ENCODE measurements at places on chromosomes 7 and 10.

GRCh38 chr10:60978287-60979115 is 34.5 kb upstream of the RHOBTB1 start:
- peak; percentile 11 for DNase-seq

GRCh38 chr7:83413831-83414230 is 235.1 kb downstream of the SEMA3E start:
- DNase-seq: peak; percentile 10

DNA sequence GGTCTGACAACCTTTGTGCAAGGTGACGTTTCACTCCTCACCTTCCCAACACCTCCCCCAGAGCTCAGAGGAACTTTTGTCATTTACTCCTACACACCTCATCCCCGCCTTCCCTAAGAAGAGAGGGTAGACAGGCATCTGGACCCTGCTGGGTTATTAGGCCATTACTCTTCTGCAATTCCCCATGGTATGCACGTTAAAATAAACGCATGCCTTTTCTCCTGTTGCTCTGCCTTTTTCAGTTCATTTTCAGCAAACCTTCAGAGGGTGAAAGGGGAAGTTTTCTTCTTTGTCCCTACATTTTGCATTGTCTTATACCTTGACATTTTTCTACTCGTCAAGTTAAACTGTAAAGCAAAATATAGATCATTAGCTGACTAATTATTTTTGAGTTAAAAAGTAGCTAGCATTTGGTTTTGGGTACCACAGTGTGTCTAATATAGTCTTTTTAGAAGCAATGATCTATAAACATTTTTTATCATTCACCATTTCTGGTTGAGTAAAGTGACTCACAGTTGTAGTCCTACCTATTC is 10.5 kb upstream of the EDRF1 start:
- no peak for DNase-seq

DNA sequence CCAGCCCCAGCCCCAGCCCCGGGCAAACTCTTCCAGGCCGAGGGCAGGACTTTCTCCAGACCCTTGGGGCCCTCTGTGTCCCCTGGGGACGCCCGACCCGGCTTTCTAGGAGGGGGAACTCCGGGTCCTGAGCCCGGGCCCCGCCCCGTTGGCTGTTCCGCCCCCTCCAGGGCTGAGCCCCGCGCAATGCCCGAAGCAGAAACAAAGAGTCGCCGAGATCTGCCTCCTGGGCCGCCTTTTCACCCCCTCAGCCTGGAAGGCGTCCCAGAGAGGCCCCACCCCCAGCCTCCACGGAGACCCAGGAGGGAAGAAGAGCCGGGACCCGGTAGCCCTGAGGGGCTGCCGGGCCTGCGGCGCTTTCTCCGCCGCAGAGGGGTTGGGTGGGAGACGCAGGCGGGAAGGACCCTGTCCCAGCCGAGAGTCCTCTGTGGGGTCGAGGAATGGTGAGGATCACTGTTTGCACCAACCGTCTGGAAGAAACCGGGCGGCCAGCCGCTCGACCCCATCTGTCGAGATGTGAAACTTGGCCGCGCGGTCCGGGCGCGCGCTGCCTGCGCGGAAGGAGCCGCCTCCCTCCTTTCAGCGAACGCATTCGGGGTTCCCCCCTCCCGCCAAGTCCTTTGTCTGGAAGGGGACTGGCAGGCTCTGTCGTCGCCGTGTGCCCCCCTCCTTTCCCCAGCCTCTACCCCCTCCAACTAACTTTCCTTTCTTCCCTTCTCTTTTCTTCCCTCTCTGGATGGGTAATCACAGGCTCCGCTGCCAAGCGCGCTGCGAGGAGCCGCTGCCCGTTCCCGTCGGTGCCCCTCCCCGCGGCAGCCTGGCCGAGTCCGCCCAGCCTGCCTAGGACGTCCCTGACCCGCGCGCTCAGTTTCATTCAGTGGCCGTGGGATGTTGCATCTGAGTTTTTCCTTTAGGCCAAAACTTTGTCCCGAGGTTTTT is 10.2 kb downstream of the EN2 start:
- no peak for DNase-seq

GRCh38 chr10:12766223-12766622 is 235.3 kb downstream of the CCDC3 start:
- DNase-seq: peak; percentile 78

GRCh38 chr7:152674860-152675758 is 832 bp downstream of the XRCC2 start:
- peak; percentile 96 for DNase-seq

GRCh38 chr10:133035952-133036351 is 51.8 kb upstream of the ADGRA1 start:
- DNase-seq: no peak

DNA sequence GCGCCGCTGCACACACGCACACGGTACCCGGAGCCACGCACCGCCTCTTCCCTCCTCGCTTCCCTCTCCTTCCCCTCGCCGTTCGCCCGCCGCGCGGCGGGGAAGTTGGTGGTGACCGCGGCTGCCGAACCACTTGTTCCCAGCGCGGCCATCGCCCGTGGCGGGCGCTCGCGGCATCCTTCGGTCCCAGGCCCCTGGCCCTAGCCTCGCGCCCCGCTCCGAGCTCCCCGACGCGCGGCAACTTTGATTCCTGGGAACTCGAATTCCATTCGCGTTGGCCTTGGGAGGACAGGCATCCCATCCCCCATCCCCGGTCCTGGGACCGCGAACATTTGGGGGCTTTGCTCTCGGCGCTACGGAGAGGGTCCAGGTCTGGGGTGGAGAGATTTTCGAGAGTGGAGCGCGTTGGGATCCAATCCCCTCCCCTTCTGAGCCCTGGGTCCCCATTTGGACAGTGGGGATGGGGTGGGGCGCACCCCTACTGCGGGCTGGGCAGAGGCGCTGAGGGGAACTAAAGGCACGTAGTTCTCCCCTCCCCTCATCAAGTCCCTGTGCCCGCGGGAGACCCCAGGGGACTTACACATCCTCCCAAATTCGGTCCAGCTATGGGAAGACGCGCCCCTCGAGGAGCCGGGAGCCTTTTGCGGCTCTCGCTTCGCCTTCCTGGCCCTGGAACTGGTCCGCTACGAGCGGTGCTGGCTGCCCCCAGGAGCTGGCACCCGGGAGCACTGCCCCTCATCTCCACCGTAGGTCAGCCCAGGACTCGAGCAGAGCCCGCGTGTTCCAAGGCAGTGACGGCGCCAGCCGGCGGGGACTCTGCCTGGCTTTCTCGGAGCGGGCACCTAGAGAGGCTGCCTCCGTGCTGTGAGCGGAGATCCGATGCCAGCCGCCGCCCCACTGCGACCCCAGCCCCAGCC is 834 bp downstream of the CDH23 start:
- no peak for DNase-seq

- DNase-seq: no peak
These were observed 591.1 kb downstream of the PTPRN2 start for GRCh38 chr7:157996359-157997079.

- DNase-seq: no peak
These were observed 53.0 kb upstream of the PITRM1 start for GRCh38 chr10:3225561-3225960.

GRCh38 chr10:92303096-92303495 is 12.1 kb downstream of the MARCHF5 start:
- DNase-seq: no peak

- no peak for DNase-seq
These were observed 29.8 kb upstream of the PPP2R2D start for GRCh38 chr10:131870831-131871672.

- no peak for DNase-seq
These were observed at the start of gene ADAM8 for GRCh38 chr10:133276435-133277201. ADAM8 (minus strand) TSS chr10:133276868; CDS start chr10:133276817, 51 bp downstream.

DNA sequence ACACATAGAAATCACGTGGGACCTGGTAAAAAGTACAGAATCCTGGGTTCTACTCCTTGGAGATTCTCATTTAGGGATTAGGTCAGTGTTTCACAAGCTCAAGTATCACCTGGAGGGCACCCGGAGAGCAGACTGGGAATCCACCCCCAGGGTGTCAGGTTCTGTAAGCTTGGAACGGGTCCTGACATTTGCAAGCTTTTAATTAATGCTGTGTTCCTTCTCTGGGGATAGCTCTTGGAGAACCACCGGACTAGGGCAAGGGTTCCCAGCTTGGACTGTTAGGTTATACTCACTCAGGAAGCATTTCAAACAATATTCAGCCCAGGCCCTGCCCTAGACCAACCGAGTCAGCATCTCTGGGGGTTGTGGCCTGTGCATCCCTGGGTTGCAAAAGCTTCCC is 23.0 kb downstream of the TCF7L2 start:
- no peak for DNase-seq

DNA sequence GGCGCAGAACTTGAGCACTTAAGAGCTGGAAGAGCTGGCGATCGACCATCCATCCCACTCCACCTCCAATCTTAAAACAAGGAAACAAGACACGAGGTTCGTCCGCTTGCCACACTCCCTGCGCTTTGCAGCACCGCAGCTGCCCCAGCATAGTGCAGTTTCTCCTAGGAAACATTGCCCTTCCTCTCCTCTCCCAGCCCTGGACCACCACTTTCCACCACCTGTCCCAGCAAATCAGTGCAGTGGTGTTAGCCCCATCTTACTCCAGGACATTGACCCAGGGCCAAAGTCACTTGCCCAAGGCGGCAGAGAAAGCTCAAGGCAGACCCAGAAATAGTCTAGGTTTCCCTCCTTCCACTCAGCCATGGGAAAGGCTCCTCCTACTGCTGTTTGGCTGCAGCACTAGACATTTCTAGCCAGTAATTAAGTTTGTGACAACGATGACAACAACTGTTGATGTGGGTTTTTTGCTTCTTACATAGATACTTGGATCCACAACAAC is 1.5 kb upstream of the PARD3 start:
- DNase-seq: no peak

GRCh38 chr10:126397640-126398382 is 9.5 kb upstream of the ADAM12 start:
- no peak for DNase-seq

GRCh38 chr10:53846809-53847208 is 954.2 kb downstream of the PCDH15 start:
- no peak for DNase-seq

DNA sequence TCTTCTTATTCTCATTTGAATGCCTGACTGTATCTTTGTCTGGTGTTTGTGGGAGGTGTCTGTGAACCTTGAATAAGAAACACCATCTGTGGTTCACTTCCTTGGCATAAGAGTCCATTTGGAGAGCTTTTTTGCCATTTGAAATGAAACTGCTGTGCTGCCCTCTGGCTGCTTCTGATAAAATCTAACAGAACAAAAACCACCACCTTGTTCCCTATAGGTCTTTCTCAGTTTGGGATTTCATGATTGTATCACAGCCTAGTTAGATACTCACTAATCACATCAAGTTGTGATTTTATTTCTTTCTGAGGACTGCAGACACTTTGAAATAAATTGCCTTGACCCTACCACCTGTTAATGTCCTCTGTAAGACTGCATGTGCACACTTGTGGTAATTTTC is 102.7 kb upstream of the FAM13C start:
- DNase-seq: no peak

- DNase-seq: peak; percentile 48
These were observed 11.1 kb upstream of the CRTAC1 start for GRCh38 chr10:98041352-98042043.

- peak; percentile 20 for DNase-seq
These were observed 19.6 kb downstream of the ABI1 start for GRCh38 chr10:26840938-26841732.

DNA sequence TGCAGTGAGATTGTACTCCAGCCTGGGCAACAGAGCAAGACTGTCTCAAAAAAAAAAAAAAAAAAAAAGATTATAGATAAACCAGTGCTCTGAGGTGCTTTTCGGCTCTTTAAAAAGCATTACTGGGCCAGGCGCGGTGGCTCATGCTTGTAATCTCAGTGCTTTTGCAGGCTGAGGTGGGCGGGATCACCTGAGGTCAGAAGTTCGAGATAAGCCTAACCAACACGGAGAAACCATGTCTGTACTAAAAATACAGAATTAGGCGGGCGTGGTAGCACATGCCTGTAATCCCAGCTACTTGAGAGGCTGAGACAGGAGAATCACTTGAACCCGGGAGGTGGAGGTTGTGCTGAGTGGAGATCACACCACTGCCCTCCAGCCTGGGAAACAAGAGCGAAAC is 6.6 kb upstream of the HNRNPF start:
- no peak for DNase-seq

- no peak for DNase-seq
These were observed 114.0 kb upstream of the CNTNAP2 start for GRCh38 chr7:146002431-146003078.

GRCh38 chr7:36765605-36766004 is 41.3 kb upstream of the AOAH start:
- DNase-seq: no peak

DNA sequence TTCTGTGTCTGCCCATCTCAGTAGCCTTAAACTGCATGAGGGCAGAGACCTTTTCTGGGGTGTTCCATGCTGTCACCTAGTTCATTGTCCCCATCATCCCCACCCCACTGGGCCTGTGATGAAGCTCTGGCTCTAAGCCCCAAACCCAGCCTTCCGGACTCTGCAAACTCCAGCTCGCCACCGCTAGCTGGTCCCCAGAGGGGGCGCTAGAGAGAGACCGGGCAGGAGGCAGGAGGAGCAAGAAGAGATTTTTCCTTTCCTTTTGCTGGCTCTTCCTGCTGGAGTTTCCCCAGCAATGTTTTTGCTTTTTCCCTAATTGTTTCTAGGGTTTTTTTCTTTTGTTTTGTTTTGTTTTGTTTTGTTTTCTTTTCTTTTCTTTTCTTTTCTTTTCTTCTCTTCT is 234.4 kb downstream of the TEX36 start:
- no peak for DNase-seq

DNA sequence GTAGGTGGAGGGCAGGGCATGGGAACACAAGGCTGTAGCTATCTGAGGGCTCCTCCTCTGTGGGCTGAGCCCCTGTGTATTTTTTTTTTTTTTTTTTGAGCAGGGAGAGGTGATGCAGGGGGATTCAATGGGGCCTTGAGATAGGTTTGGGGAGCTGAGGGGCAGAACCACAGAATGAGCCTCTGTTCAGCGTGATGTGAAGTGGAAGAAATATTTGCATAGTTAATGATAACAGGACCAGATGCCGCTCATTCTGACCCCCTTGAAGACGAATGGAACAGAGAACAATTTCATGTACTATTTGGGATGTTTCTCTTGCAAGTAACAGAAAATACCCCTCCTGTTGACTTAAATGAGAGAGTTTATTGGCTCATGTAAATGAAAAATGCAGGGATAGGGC is 69.7 kb upstream of the EMX2 start:
- no peak for DNase-seq

DNA sequence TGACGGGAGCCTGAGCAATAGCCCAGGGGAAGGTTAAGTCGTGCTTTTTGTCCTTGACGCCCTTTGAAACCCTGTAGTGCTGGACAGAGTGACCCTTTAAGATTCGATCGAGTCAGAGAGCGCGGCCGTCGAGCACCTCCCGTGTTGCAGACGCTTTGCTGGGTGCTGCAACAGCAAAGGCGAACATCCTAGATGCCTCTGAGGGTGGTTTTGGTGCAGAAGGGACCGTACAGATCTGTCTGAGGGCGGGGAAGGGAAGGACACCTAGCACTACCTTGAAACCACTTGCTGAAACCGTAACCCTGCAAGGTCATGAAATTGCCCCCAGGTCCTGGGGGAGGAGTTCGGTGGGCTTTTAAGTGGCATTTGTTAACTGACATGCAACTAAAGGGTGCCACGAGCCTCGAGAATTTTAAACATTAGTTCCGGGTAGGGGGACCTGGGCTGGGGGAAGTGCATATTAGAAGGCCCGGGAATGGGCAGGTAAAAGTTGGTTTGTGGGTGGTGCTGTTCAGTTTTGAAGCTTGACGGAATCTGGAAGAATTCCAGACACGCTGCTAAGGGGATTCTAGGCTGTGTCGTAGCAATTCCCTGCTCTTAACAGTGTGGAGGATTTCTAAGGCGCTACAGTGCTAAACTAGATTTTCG is 786 bp downstream of the ATP5F1C start:
- DNase-seq: no peak

GRCh38 chr10:123552760-123553554 is 113.2 kb upstream of the GPR26 start:
- DNase-seq: no peak

- no peak for DNase-seq
These were observed 238.5 kb upstream of the AKR1E2 start for GRCh38 chr10:4587466-4587865.

Measured in NCI-H2081 (cell line).